Type B pancreatic cell (in vitro differentiated cells): ENCODE measurements at places on chromosomes 7 and 10.

DNA sequence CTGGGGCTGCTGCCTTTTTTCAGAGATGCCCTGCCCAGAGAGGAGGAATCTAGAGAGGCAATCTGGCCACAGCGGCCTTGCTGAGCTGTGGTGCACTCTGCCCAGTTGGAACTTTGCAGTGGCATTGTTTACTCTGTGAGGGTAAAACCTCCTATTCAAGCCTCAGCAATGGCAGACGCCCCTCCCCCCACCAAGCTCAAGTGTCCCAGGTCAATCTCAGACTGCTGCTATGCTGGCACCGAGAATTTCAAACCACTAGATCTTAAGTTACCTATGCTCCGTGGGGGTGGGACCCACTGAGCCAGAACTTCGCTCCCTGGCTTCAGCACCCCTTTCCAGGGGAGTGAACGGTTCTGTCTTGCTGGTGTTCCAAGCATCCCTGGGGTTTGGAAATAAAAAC lies 77.2 kb downstream of the EXOC4 start:
- DNase-seq = no peak

GRCh38 chr7:131562941-131563340 lies 6.5 kb upstream of the PODXL start:
- no peak for DNase-seq

- no peak for DNase-seq
Measured at GRCh38 chr7:985915-986741, 3.1 kb downstream of the CYP2W1 start.

- no peak for DNase-seq
Measured at GRCh38 chr7:134351424-134351823, 34.7 kb upstream of the SLC35B4 start.

- no peak for DNase-seq
Measured at GRCh38 chr10:131902691-131903090, 1.9 kb downstream of the PPP2R2D start.

DNA sequence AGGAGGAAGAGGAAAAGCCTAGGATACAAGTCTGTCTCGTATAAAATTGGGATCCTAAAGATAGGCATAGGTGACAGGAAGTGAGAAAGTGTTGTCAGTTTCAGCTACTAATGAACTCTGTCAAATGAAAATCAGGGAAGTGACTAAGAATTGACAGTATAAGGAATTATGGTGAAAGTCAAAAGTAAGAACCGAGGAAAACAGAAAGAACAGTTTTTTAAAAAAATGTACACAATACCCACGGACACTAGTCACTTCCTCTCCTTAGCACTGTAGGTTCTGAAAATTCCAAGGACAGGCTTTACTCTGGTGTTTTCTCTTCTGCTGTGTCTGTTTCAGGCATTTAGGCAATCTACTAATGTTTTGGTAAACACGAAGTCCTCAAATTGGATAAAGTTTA lies 42.3 kb downstream of the ATAD1 start:
- DNase-seq = no peak

DNA sequence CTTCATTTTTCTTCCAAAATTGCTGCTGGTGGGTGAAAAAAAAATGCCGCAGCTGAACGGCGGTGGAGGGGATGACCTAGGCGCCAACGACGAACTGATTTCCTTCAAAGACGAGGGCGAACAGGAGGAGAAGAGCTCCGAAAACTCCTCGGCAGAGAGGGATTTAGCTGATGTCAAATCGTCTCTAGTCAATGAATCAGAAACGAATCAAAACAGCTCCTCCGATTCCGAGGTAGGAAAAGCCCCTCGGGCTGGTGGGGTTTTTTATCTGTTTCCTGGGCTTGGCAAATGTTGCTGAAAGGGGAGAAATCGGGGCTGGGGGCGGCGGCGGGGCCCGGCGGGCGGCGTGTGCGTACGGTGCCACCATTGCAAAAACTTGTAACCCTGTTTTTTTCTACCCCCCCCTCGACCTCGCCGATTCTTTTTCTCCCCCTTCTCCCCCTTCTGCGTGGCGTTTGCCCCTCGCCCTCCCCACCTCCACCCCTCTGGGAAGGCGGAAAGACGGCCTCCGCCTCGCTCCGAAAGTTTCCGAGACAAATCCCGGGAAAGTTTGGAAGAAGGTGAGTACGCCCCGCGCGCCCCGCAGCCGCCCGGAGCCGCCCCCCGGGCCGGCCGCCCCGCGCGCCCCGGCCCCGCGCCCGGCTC lies 789 bp downstream of the TCF7L2 start:
- DNase-seq = no peak

GRCh38 chr7:113159746-113160339 lies 41.5 kb upstream of the SMIM30 start:
- DNase-seq = no peak

- DNase-seq = no peak
Measured at GRCh38 chr10:110425684-110426293, 71.9 kb upstream of the DUSP5 start.

GRCh38 chr7:91352091-91352490 lies 87.9 kb downstream of the FZD1 start:
- DNase-seq = no peak

- DNase-seq = no peak
Measured at GRCh38 chr7:122383934-122384333, 79.4 kb upstream of the FEZF1 start.

DNA sequence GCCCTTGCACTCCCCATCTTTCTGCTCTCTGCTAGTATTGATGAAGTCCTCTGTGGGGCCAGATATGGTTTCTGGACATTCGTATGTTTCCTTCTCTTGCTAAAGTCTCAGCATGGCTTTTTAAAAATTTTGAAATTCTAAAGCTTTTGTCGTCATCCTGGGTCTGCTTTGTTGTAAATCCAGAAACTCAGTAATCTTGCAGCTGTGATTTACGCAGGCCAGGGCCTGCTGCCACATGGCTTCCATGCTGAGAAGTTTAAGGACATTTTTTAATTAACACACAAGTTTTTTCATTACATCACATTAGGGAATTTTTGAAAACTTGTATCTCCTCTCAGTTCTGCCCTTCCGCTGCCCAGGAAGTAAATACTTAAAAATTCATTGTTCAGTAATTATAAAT lies 686.1 kb upstream of the IGFBP3 start:
- no peak for DNase-seq

- no peak for DNase-seq
Measured at GRCh38 chr7:12056381-12056780, 154.7 kb upstream of the TMEM106B start.

- no peak for DNase-seq
Measured at GRCh38 chr7:132836746-132837145, 245.1 kb downstream of the CHCHD3 start.

GRCh38 chr10:10796061-10796773 lies 221.5 kb upstream of the CELF2 start:
- DNase-seq = no peak

- no peak for DNase-seq
Measured at GRCh38 chr7:36951257-36951697, 227.0 kb upstream of the AOAH start.

GRCh38 chr10:72509206-72509799 lies 116.6 kb downstream of the MICU1 start:
- DNase-seq = no peak

DNA sequence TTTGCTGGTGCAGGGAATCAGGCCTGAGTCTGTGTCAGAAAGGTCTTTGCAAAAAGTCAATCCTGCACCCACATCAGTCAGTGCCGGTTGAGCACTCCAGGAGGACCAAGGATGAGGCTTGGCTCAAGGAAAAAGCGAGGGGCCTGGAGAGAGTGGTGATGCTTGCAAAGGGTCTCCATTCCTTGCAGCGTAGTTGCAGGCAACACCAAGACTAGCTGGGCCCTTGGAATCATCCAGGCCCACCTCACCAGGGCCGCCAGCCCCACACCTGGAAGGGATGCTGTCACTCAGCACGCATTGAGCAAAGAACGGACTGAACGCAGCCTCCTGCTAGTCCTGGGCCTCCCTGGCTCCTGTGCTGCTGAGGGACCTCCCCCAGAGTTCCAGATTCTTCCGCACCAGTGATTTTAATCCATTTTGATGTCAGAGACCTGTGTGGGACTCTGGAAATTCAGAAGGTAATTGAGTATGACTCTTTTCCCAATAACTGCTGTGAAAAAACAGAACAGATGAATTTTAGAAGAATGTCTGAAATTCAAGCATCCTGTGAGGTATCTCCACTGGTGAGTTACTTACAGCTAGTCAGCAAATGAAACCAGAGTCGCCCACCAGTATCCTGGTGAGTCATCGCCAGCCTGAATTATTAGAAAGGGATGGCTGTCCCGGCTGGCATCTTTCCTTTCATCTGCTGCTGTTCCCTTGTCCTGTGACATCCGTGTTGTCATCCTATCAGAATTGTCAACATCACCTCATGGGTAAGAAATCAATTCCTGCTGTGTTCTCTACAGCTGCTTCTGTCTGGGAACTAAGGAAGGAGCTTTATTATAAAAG lies 150.8 kb upstream of the NPS start:
- no peak for DNase-seq

DNA sequence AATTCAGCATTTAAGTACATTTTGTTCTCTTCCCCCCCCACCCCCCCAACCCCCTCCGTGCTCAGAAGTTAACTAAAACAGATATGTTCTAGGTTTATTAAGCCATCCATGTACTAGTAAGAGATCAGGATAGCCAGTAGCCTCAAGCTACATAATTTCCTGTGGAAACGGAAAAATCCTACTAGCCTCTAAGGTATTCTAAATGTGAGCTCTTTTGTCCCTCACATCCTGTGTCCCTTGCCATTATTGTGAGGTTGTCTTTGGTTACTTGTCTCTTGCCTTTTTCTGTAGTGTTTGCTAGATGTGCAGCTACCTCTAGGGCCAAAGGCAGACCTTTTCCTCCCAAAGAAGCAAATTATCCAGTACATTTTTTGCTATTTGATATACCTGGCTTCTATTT lies 92.1 kb downstream of the BTRC start:
- no peak for DNase-seq

DNA sequence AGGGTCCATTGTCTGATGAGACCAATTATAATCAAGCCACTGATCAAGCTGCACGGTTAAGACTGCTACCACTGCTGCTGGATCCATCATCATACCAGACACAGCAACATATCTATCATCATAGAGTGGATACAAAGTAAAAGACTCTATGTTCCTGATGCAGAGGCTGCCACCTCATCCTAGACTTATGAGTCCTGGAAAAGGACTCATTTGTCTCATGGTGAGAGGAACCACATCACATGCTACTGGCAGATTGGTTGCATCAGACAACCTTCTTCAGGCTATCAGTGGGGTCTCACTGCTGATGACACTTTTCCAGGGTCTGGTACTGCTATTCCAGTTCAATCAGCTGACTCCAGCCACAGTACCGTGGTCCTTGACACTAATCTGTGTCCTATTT lies 79.0 kb downstream of the ABI1 start:
- DNase-seq = no peak

GRCh38 chr7:110157631-110158362 lies 933.1 kb upstream of the LRRN3 start:
- no peak for DNase-seq

- no peak for DNase-seq
Measured at GRCh38 chr7:32206488-32206887, 136.3 kb upstream of the PDE1C start.

DNA sequence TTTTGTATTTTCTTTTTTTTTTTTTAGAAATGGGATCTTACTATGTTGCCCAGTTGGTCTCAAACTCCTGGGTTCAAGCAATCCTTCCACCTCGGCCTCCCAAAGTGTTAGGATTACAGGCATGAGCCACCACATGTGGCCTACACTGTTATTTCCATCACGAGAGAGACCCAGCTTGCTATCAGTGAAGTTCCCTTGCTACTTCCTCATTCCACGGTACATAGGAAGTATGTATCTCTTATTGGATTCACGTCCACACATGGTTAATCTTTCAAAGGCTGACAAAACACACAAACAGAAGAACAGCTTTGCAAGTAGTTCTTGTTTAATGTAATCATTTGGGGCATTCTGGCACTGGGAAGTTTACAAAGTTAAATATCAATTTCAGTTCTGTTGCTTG lies 50.9 kb downstream of the DCLRE1A start:
- no peak for DNase-seq

DNA sequence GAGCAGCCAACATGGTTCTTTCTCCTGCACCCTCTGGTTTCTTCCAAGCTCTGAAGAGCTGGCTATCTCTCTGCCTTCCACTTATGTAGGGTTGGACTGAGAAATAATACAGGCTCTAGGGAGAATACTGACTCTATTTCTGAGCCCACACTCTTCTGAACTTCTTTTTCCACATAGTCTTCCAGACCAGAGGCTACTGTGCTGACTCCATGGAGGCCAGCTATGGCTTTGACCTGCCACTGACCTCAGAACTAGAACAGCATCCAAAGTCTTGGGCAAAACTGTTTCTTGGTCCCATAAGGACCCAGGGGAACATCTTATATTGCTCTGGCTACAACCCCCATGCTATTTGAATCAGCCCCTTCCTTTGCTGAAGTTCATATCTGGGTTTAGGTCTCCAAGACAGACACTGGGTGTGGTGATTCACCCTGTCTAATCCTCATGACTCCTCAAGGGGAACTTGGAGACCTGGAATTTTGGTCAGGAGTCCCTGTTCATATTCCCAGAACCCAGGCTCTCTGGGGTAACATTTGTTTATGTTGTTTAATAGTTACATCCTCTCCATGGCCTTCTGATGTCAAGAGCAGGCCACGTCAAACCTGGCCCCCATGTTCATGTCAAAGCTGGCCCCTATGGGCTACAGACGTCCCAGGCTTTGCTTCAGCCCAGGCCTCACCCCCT lies 12.1 kb upstream of the PLAU start:
- DNase-seq = no peak

- no peak for DNase-seq
Measured at GRCh38 chr7:36795451-36796021, 71.2 kb upstream of the AOAH start.

GRCh38 chr7:79282882-79283602 lies 170.4 kb downstream of the MAGI2 start:
- DNase-seq = no peak

GRCh38 chr10:94192974-94193373 lies 169.8 kb downstream of the NOC3L start:
- DNase-seq = no peak

DNA sequence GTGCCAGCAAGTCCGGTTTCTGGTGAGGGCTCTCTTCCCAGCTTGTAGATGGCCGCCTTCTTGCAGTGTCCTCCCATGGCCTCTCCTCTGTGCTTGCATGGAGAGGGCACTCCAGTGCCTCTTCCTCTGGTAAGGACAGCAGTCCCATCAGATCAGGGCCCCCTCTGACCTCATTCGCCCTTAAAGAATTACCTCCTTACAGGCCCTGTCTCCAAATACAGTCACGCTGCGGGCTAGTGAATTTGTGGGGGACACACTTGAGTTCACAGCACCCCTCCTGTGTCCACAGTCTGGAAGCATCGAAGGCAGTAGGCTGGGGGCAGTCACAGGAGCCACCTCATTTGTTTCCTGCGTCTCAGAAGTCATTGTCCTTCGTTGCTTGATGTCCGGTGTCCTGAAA lies 54.6 kb downstream of the LHPP start:
- DNase-seq = no peak

DNA sequence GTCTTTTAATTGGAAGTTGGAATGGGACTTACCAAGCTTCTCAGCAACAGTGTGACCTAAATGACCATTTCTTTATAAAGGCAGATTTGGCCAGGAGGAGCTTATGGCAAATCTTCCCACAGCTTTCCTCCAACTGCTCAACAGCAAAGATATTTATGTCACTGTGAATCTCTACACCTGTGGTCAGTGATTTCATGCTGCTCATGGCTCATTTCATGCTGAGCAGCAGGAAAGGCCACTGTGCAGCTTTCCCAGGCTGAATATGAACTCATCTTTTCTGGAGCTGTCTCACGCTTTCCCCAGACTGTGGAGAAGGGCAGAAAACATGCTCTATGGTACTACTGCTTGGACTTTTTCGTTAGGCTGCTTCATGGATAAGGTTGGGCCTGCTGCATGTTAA lies 29.8 kb downstream of the CALCR start:
- DNase-seq = no peak
